GM18507 (cell line): ENCODE measurements at places on chromosomes 11 and 22.

GRCh38 chr11:69956669-69957190, 121.4 kb upstream of the ANO1 start:
- DNase-seq, result no peak

DNA sequence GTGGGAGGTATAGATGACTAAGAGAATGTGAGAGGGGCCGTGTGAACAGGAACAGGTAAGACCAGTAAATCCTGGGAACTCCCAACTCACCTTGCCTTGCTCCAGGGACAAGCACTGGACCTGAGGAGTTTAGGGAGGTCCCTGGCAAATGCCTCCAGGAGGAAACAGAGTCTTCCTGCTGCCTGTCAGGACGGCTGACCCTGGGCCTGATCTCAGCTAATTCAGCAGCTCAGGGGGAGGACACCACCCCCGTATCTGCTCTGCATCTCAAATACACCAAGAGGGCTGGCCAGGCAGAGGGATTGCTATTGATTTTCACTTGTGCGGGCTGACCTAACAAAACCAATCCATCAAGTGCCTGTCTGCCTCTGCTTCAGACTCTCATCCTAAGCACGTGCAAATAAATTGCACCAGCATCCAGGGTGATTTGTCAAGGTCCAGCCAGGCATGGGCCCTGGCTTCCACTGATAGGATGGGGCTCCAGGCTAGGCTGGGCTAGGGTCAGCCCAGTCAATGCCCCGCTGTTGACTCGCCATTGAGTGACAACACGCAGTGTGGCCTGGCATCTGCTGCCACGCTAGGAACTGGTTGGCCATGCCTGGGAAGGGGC, 20.3 kb downstream of the UQCR10 start:
- DNase-seq, result no peak

DNA sequence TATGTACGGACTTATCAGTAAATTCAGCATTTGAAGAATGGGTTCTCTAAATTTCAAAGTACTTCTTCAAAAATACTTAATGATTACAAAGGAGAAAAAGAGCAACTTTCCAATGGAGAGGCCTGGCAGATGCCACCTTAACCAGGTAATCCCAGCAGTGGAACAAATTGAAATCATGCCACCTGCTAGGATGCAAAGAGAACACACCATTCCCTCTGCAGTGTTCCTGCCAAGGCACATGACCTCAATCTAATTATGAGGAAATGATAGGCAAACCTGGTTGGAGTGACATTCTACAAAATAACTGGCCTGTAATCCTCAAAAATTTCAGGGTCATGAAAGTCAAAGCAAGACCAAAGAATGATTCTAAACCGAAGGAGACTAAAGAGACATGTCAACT, 21.5 kb downstream of the TNRC6B start:
- DNase-seq, result no peak

DNA sequence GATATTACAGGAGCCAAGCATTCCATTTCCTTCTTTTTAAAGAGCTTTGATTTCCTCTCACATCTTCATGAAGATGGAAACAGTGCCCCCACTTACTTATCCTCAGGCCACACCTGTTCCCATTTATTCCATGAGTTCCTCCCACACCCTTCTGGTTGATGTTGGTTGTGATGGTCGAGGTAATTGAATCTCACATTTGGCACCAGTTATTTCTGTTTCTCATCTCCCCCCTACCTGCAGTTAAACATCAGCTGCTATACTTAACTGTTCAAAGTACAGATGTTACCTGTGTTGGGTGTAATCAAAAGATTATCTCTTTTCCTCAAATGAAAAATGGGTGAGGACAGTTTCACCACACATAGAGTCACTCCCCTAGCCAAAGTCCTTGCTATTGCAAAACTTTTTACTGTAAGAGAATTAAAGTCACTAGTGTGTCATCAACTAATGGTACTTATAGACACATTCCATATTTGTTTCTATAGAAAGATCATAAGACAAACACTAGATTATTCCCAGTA, 1.9 kb downstream of the TMEM45B start:
- no peak for DNase-seq

- DNase-seq, result no peak
Measured at GRCh38 chr11:55854704-55855103, 16.2 kb downstream of the OR5D16 start.

DNA sequence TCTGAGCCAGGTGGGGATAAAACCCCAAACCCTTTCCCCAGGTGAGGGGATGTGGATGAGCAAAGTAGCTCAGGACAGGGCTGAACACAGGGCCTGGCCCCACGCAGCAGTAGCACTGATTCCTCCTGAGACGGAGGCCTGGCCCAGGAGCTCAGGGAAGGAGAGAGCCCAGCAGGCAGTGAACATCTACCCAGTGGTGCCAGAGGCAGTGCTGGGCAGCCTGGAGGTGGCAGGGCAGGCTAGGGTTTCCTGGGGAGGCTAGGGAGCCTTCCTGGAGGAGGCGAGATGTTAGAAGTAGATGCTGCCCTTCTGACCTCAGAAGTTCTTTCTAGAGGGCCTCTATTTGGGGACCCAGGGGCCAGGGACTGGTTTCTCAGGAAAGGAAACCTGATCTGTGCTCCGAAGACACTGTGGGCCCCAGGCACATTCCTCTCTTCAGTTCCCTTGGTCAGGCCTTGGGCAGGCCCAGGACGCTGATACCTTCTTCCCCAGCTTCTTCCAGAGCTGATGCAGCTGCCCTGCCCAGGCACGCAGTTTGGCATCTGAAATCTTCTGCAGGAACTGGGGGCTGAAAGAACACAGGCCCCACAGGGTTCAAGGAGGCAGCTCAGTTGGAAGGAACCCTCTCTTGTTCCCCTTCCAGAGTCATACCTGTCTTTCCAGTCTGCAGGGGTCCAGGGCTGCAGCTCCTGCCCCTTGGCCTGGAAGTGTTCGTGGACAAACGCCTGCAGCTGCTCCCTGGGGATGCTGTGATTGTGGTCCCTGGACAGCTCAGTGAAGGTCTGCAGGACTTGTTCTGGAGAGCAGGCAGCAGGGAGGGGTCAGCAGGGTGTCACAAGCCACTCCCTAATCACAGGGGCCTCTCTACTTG, 16.8 kb downstream of the TREH start:
- no peak for DNase-seq

GRCh38 chr11:19161651-19162050, 40.1 kb downstream of the CSRP3 start:
- no peak for DNase-seq

DNA sequence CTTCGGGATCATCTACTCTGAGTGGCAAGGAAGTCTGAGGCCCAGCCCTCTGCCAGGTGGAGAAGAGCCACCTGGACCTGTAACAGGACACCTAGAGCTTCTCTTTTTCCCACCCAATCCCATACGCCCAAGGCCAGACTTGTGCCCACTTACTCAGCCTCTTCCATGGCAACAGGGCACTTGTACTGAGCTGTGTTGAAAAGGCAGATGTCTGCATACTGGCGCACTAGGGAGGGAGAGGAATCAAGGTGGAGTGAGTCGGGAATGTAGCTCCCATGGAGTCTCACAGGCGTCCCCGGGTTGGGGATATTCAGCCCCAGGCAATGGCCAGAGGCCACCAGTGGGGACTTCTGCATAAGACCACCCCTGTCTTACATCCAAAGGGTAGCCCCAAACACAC, 36.1 kb downstream of the TPBGL start:
- DNase-seq, result no peak

DNA sequence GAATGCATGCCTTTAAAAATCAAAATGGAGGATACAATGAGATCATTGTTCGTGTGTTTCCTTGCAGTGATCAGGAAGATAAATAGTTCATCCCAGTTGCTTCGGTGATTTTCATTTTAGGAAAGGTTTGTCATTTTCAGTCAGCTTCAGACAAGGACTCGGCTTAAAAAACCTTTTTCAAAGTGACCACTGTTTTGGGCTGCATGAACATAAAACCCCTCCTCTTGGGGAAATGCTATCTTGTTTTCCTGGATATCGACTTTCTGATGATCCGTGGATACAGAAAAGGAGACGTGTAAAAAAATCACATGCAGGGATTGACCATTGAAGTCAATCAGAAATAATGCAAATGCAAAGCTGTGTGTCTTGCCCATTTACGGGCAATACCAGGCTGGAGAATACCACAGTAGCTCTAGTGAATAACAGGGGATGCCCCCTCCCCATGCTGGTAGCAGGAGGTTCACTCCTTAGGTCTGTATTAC, 146.8 kb downstream of the MAML2 start:
- no peak for DNase-seq

GRCh38 chr22:20196094-20196842, 45.4 kb upstream of the CCDC188 start:
- DNase-seq, result no peak

GRCh38 chr11:15638386-15638787, 523.7 kb downstream of the INSC start:
- no peak for DNase-seq

DNA sequence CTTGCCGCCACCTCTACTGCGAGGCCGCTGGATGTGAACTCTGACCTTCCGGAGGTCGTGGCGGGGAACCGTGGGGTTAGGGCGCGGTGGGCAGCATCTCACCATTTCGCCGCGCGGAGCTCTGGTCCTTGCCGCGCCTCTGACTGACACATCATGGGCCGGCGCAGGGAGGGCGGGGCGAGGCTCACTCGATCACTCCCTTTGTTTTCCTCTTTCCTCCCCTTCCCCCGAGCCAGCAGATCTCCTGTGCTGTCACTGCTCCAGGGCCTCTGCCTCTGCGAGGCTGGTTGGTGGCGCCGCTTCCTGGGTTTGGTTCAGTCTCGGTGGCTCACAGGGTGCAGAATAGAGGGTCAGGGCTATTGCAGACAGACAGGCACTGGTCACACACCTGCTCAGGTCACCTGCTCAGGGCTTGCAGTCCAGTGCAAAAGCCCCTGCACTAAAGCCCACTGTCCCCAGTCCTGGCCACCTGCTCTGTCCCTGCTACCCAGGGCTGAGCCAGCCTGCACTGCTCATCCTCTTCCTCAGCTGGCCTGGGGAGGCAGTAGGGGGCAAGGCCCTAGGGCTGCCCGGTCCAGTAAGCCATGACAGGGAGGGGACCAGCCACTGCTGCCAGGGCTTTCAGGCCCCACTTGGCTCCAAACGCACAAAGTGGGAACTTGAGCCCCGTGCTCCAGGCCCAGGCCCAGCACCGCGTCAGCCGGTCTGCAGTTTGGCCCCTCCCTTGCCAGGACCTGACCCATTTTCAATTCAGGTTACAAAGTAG, 36.2 kb downstream of the PISD start:
- DNase-seq, result no peak

GRCh38 chr11:133506023-133506422, 26.3 kb downstream of the OPCML start:
- no peak for DNase-seq

DNA sequence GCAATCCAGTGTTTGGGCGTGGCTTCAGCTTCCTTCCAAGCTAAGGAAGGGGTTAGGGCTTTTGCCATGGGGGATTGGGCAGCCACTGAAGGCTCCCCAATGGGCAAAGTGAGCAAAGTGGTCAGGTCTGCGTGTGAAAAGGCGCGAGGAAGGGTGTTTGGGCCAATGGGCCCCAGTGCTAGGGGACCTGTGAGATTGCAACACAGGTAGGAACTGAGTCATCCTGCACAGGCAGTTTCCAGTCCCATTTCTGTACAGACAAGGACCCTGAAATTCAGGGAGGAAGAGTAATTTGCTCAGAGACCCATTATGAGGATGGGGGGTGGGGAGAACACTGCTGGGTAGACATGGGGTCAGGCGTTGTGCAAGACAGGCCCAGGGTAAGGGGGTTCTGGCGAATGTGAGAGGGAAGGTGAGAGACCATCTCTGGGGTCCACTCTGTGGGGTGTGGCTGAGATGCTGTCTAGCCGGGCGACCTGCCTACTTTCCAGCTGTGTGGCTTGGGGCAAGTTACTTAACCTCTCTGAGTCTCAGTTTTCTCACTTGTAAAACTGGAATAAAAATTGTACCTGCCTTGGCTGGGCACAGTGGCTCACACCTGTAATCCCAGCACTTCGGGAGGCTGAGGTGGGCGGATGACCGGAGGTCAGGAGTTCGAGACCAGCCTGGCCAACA, 7.3 kb downstream of the CCDC88B start:
- DNase-seq, result no peak

DNA sequence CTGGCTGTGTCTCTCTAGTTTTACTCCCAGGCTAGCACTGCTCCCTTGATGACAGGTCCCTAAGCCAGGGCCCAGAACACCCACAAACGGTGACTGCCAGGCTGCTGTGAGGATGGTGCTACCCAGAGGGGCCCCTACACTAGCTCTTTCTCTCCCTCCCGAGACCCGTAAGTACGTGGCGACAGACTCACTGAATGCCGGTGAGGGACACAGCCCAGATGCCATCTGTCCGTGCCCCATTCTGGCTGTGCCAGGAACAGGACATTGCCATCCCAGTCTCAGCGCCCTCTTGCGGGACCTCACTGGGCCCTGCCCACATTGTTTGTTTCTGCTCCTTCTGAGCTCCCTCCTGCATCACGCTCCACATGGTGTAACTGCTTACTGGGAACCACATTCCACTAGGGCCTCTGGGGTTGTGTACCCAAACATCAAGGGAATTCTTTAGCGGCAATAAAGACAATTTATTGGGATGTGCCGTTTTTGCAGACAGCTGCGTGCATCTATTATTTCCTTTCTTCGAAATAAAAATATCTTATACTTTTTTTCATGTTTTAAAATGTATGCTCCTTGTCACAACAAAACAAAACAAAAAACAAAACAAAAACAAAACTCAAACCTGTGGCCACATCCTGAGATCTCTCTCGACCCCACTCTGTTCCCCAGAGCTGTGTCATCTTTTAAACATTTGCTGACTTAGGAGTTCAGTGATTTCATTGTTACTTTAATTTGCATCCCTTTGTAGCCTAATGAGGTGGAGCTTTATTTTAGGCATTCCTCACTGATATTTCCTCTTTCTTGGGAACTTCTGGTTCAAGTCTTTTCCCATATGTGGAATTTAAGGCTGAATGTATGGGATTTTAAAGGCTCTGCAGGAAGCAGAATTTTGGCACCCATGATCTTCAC, 4.4 kb upstream of the TPCN2 start:
- no peak for DNase-seq
